ENCODE measurements at places on chromosomes 11 and 22.

GRCh38 chr22:18045794-18046193, 21.4 kb upstream of the MICAL3 start:
- no peak for DNase-seq

GRCh38 chr11:95415837-95416304, 184.9 kb upstream of the SESN3 start:
- DNase-seq: no peak

DNA sequence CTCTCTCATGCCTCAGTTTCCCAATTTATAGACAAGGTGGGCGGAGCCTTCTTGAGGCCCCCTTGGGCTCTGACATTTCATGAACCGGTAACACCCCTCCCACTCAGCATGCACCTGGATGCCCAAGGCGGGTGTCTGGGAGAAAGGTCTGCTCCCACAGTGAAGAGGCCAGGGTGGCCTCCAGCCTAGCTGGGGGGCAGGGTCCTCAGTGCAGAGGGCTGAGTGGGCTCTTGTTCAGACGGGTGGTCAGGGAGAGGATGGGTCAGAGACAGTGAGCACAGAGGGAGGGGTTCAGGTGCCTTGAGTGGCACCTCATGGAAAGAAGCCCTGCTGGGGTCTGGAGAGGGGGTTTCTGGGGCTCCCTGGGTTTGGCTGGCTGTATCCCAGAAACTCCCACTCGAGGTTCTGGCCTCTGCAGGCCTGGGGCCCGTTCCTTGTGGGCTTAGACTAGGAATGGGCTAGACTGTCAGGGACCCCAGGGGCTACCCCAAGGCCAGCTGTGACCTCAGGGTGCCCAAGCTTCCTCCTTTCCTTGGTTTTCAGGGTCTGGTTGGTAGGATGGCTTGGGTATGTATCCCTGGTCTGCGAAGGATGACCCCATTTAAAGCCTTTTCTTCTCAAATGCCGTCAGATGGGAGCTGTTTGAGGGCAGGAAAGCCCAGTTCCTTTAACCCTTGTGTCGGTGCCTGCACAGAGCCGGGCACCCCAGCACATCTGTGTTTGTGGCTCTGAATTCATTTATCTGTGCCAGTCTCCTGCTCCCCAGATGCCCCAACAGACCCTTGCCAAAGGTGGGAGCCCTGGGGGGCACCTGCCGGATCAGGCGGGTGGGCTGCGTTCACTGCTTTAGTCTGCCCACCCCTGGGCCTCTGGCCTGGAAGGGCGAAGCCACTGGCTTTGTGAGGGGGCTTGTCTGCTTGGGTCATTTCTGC, 1.2 kb downstream of the SYNGR1 start:
- no peak for DNase-seq

- no peak for DNase-seq
These were observed 10.4 kb upstream of the GLYAT start for GRCh38 chr11:58742140-58742539.

GRCh38 chr11:123753110-123753509, 1.2 kb downstream of the OR6X1 start:
- DNase-seq: no peak

DNA sequence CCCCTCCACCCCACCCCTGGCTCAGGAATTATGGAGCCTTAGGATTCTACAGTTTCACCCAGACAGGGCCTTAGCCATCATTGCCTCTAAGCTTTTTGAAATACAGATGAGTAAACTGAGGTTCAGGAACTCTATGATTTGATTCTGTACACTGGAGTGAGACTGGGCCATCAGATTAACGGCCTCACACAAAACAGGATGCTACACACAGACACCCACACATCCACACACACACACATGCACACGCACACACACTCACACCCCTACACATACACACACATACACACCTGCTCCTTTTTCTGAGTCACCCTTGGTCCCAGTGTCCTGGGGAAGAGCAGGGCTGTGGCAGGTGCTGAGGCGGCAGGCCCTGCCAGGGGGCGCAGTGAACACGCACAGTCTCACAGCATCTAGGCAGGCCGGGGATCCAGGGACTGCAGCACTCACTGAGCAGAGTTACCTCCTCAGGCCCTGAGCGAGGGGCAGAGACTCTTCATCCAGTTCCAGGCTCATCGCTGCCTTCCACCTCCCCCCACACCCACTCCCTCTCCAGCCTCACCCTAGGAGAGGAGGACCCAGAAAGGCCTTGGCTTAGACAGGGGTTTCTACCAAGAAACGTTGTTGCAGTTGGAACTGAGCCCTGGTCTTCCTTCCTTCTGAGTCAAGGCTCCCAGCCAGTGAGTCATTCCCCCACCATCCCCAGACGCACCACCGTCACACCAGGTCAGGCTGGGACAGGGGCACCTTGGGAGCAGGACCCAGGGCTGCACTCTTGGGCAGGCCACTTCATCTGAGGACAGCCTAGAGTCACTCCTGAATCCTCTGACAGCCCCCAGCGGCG, 89.8 kb upstream of the PARVA start:
- DNase-seq: no peak

GRCh38 chr11:31806928-31807798, 4.0 kb downstream of the PAX6 start:
- no peak for DNase-seq

- DNase-seq: no peak
These were observed 860 bp downstream of the UPK2 start for GRCh38 chr11:118956847-118957469.

GRCh38 chr22:28005513-28005912, 86.5 kb upstream of the PITPNB start:
- no peak for DNase-seq

DNA sequence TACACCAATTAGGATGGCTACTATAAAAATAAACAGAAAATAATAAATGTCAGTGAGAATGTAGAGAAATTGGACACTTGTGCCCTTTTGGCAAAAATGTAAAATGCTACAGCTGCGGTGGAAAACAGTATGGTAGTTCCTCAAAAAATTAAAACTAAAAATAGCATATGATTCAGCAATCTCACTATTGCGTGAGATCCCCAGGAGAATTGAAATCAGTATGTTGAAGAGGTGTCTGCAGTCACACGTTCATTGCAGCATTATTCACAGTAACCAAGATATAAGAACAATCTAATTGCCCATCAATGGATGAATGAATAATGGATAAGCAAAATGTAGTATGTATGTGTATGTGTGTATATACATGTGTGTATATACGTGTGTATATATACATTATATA, 6.8 kb downstream of the OR52N2 start:
- peak; percentile 87 for DNase-seq

DNA sequence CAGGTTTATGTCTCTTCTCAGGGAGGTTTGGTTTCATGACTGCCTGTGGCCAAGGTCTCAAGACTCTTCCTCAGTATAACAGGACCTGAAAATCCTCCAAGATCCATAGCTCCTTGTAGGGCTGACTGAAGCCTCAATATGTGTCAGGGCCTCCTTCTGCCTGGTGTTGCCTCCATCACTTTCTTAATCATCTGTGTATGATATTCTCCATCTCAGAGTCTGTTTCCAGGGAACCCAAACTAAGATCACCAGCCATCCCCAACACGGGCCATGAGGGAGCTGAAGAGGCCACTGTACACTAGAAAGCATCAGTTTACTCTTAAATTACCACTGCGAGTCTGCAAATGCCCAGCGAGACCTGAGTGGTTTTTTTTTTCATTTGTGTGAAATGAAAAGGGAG, 17.7 kb downstream of the GGTLC2 start:
- no peak for DNase-seq

- no peak for DNase-seq
These were observed 1398.8 kb downstream of the TBC1D22A start for GRCh38 chr22:48161298-48161697.

DNA sequence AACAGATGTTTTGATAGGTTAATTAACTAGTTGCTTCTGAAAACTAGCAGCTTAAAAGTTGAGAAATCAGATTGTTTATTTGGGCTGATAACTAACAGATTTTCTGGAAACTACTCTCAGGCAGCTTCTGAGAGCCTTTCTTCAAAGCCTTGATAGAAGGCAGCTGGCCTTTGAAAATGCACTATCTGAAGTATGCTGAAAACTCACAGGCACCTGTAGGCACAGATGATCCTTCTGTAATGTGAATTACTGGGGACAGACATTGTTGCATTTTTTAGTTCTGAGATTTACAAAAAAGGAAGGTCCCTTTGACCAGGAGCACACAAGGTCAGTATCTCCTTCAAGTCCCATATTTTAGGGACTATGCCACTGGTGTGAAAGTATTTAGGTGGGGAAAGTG, 460.8 kb upstream of the CNTN5 start:
- no peak for DNase-seq

DNA sequence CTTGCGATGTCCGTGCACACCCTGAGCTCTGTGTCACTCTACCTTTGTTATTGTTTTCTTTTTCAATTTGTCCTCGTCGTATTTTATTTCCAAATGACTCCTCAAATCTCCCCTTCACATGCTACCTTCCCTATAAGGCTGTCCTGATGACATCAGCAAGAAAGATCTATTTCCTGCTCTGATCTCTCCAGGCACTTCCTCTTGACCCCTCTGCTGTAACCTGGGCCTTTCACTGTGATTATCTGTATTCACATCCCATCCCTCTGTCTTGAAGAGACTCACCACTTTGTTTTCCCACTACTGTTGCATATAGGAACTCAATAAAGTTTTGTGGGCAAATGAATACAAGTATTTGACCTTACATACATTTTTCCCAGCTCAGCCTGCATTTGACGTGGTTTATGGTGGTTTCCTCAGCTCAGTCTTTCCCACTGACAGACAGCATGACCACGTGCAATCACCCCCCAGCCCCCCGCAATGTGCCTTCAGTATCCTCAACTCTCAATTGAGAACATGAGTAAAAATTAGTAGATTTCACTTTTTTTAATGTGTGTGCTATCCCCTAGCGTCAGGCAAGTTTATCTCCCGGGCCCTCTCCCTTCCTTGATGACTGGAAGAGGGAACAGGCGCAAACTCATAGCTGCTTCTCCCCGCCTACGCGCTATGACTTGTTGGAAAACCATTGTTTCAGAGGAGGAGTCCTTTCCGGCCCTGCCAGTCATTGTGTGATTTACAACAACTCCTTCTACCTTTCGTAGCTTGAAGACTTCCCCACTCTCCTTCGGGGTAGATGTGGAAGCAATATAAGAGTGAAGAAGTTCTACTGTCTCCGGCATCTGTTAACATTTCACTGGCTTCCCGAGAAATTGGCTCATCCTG, 498.5 kb downstream of the NTM start:
- no peak for DNase-seq

GRCh38 chr22:44661070-44661469, 40.9 kb upstream of the PRR5 start:
- DNase-seq: no peak

- no peak for DNase-seq
These were observed 28.2 kb upstream of the RAB1B start for GRCh38 chr11:66239998-66240780.

- DNase-seq: no peak
These were observed 104.2 kb downstream of the MYO18B start for GRCh38 chr22:25845985-25846745.

DNA sequence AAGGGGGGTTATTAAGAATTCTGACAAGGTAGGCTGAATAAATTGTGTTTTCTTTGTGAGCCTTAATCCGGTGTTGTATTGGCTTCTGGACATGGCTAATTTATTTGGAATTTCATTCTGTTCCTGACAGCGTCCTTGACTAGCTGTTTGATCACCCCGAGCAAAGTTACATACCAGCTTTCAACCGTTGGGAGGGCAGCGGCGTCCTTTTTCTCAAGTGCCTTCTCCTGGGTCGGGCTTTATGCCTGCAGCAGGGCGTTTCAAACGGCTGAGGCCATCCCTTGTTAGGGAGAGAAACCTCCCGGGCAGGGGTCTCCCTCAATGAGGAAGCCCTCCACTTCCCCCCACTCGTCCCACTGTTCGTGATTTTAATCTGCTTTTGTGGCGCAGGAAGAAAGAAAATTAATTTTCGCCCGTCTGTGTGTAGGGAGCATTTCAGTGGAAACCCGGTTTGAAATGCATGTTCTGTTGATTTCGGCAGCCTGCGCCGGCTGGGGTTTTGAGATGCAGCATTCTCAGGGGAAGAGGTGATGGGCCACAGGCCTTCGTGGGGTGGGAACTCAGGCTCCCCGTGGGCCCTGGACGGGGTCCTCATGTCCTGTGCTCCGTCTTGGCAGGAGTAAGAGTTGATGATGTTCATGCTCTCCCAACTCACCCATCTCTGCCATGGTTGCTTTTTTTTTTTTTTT, 2.9 kb upstream of the SMIM38 start:
- DNase-seq: no peak

DNA sequence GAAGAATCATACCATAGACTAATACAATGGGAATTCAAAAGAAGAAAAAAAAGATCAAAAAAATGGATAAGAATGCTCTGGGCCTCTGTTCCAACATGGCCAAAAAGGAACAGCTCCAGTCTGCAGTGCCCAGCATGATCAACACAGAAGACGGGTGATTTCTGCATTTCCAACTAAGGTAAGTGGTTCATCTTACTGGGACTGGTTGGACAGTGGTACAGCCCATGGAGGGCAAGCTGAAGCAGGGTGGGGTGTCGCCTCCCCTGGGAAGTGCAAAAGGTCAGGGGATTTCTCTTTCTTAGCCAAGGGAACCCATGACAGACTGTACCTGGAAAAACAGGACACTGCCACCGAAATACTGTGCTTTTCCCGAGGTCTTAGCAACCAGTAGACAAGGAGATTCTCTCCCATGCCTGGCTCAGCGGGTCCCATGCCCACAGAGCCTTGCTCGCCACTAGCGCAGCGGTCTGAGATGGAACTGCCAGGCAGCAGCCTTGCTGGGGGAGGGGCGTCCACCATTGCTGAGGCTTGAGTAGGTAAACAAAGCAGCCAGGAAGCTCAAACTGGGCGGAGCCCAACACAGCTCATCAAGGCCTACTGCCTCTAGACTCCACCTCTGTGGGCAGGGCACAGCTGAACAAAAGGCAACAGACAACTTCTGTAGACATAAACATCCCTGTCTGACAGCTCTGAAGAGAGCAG, 428.4 kb downstream of the MN1 start:
- DNase-seq: no peak

DNA sequence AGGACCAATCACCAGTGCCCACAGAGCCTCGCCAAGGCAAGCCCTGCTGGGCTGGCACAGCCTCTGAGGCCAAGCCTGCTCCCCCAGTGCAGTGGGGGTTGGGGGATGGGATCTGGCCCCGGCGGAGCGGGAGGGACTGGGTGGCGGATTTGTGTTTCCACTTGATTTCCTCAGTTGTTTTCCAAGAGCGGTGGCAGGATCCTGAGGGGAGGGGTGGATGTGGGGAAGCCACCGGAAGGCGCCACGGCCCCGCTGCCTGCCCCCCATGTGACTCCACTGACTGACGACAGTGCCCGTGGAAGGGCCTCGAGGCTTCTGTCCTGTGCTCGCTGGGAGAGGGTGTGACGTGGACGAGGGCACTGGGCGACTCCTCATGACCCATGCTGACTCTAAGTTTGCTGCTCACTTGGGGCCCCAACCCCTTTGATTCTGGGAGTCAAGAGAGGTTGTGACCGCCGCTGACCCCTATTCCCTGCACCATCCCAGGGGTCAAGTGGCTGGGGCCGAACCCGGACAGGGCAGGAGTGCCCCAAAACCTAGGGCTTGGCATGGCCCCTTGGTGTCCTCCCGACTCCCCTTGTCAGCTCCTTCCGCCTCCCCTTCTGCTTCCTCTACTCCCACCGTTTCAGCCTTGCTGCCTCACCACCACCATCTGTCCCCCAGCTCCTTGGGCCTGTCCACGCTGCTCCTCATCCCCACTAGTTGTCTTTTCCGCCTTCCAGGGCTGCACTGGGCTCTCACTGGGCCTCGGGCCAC, 23.5 kb upstream of the PICK1 start:
- DNase-seq: no peak

All from AML-193 (cell line).